Activated CD4-positive, alpha-beta memory T cell treated with anti-CD3 and anti-CD28 coated beads for 36 hours (primary cell): ENCODE measurements at places on chromosomes 5 and 9.

DNA sequence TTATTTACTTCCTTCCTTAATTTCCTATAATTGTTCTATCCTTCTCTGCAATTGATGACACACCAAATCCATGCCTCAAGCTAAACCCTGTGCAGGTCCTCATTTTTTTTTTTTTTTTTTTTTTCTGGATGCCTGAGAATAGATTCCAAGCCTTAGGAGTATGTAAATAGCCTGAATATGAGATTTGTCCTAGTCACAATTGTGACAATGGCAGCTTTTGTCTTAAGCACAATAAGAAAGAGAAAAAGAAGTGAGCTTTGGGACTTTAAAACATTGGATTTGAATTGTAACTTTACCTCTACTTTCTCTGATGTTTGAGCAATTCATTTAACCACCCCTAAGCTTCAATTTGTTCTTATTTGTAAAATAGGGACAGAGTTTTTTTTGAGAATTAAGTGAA is 280.5 kb downstream of the TUSC1 start:
- no peak for DNase-seq

- no peak for DNase-seq
These were observed 61.0 kb downstream of the PDE6A start for GRCh38 chr5:149883550-149883949.

GRCh38 chr9:13552606-13553215 is 273.2 kb upstream of the MPDZ start:
- DNase-seq, result no peak

GRCh38 chr5:127031863-127032232 is 1.5 kb upstream of the MARCHF3 start:
- no peak for DNase-seq

- no peak for DNase-seq
These were observed 135.0 kb upstream of the STC2 start for GRCh38 chr5:173463207-173463606.

GRCh38 chr9:132826621-132827365 is 51.3 kb downstream of the AK8 start:
- DNase-seq, result no peak

DNA sequence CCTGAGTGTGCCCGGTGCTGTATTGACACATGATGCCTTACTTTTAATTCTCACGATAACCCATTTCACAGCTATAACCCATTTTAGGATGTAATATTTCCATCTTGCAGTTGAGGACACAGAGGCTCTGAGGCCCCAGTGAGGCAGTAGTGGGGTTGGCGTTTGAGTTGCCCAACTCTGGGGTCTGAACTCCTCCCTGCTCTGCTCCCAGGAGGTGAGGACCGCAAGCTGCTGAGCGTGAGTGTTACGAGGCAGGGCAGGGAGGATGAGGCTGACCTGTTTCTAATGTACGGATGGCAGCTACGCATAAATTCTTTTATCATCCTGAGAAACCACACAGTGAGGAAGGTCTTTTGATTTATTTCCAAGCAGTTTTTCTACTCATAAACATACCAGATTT is 11.4 kb downstream of the LRRC8A start:
- DNase-seq, result no peak

DNA sequence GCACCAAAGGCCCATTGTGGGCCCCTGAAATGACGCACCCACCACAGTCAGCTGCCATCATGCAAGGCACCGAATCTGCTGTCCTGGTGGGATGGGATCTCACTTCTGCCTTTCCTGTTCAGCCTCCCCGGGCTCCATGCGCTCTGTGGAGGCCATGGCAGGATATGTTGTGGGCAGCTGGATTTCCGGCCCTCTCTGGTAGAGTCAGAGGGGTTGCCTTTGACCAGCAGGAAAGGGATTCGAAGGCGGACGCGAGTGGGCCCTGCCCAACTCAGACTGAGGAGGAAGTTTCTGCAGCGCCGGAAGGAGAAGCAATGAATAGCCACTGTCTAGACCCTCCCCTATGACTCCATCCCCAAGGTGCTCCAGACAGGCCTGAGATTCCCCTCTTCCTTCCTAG is 35.5 kb downstream of the GADD45G start:
- DNase-seq, result no peak

GRCh38 chr9:95157481-95158151 is 159.9 kb downstream of the FANCC start:
- DNase-seq, result no peak

GRCh38 chr5:175707751-175708375 is 50.0 kb downstream of the HRH2 start:
- no peak for DNase-seq

GRCh38 chr5:174624733-174625522 is 99.5 kb upstream of the MSX2 start:
- DNase-seq, result no peak

GRCh38 chr9:1473956-1474634 is 423.9 kb downstream of the DMRT2 start:
- DNase-seq, result no peak

- no peak for DNase-seq
These were observed 54.5 kb upstream of the EQTN start for GRCh38 chr9:27351438-27351837.

DNA sequence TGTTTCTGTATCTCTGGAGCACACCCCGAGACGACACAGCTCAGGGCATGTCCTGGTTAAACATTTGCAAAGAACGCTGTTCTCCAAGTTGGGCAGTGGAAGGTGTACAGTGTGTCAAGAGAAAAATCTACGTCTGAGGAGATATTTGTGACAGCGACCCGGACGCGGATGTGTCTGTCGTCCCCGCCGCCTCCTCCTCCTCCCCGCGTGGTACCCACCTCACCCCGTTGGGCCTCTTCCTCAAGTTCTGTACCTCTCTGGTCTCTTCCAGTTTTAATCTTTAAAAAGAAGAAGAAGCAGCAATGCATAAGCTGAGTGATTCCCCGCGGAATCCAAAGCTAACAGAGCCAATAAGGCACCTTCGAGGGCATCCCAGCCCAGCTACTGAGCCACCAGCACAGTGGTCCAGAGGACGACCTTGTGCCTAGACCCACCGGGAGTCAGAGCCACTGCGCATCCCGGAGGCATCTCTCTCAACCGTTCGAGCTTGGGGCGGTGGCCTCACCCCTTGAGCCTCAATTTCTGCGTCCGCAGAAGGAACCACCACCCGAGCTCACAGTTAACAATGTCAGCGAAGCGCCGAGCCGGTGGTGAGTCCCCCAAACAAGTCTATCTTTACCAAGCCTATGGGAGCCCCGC is 467 bp downstream of the C9orf78 start:
- DNase-seq, result peak; percentile 53

GRCh38 chr5:79183617-79184016 is 52.3 kb upstream of the JMY start:
- no peak for DNase-seq

GRCh38 chr9:91937056-91937455 is 13.0 kb downstream of the ROR2 start:
- DNase-seq, result no peak

- no peak for DNase-seq
These were observed 229.7 kb downstream of the MAT2B start for GRCh38 chr5:163735069-163735468.

DNA sequence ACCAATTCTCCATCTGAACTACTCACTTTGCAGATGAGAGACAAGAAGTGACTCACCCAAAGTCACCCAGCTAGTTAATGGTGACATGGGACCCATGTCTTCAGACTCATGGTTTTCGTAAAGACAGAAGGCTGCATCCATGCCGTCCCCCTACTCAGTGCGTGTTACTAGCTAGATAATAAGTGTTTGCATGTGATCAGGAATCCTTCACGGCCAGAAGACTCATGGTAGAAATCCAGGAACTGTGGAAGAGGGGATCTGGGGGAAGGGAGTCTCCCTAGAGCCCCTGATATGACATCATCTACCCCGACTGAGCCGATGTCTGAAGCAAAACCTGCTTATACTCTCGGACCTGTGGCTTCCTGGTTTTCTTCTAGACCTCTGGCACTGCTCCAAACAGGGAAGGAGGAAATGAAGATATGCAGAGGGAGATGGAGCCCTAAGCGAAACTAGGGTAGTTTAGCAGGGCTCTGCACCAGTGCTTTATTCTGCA is 3.3 kb downstream of the RNF183 start:
- no peak for DNase-seq

- DNase-seq, result no peak
These were observed 134.7 kb downstream of the GNA14 start for GRCh38 chr9:77513457-77513856.

DNA sequence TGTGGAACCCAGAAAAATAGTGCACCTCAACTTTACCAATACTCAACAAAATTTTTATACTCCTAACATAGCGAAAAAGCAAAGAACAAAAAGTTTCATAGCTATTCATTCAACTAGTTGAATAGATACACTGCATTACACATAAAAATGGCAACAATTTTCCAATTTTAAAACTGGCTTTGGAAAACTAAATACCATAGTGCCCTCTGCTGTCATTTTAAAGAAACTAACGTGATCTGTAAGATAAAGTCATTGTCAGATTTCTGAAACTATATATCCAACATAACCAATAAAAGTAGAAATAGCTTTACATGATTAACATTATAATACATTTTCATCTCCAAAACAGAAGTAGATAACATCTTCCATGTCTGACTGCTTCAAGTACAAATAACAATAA is 31.6 kb downstream of the DTWD2 start:
- DNase-seq, result no peak

DNA sequence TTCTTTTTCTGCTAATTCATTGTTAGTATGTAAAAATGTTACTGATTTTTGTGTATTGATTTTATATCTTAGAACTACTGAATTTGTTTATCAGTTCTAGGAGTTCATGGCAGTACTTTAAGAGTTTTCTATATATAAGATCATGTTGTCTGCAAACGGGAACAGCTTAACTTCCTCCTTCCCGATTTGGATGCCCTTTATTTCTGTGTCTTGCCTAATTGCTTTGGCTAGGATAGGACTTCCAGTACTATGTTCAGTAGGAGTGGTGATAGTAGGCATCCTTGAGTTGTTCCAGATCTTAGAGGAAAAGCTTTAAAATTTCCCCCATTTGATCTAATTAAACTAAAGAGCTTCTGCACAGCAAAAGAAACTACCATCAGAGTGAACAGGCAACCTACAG is 20.1 kb downstream of the RCL1 start:
- no peak for DNase-seq

- DNase-seq, result no peak
These were observed 63.3 kb upstream of the ZFR start for GRCh38 chr5:32507738-32508434.

- no peak for DNase-seq
These were observed 24.6 kb downstream of the RFK start for GRCh38 chr9:76369583-76369982.

DNA sequence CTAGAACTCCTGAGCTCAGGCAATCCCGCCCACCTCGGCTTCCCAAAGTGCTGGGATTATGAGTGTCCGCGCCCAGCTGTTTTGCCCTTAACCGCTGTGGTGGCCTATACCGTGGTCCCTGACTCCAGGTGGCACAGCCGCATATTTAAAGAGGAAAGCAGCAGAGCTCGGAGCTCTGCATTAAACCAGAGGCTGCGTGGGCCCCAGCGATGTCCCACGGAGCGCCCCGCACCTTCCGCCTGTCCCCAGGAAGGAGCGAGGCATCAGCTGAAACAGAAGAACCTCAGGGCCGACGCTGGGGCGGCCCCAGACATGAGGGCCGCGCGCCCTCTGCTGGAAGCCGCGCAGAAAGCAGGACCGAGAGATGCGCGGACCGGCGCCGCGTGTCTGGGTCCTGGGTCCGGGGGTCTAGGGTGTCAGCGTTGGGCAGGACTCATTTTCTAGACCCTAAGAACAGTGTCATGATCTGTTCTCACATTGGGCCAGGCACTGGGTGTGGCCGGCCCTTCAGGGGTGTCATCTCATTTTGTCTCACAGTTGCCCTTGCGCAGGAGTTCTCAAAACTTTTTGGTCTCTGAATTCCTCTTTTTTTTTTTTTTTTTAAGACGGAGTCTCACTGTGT is 37.7 kb downstream of the LAMC3 start:
- DNase-seq, result peak; percentile 81

DNA sequence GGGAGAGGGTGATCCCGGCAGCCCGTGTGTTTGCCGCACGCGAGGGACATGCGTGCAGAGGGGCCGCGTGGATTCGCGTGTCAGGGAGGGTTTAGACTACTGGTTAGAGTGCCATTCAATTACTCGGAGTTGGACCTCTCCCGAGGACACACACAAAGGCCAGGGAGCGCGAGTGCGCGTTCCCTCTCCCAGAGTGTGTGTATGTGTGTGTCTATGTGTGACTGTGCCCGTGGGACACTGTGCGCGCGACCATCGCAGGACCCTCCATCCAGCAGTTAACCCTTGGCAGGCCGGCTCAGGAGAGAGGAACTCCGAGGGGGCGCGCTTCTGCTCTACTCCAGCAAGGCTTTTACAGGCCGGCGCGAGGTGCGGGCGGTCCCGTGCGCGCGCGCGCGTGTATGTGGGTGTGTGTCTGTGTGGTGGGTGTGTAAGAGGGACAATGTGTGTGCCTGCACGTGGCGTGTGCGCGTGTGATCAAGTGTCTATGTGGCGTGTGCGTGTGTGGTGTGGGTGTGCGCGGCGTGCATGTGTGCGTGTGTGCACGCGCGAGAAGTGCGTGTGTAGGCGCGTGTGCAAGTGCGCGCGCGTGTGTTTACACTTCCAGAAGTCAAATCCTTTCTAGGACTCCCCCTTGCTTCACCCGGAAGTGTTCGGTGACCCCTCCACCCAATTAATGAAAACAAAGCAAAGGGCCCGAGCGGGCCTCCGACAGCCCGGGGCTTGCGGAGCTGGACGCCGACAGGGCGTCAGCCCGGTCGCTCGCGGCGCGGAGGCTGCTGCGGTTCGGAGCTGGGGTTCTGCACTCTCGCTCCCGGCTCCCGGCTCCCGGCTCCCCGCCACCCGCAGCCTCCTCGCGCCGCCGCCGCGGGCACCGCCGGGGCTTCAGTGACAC is 75.3 kb upstream of the TBCA start:
- DNase-seq, result peak; percentile 21

DNA sequence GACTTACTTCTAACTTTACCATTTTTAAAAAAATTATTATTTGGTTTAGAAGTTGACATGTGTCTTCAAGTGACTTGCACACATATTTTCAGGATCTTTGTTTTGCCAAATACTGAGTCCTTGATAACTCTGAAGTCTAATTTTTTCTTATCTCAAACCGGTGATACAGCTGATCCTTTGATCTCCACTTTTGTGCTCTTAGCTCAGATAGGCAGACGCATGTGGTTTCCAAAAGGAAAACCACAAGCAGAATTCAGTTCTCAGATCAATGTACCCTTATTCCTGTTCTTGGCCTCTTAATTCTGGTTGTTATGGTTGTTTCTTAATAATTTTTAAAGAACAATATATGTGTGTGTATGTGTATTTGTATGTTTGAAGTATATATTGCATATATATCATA is 238.3 kb upstream of the EDIL3 start:
- no peak for DNase-seq

GRCh38 chr9:2466703-2467102 is 154.9 kb upstream of the VLDLR start:
- DNase-seq, result no peak
